Amygdala (tissue), 56 donors: ENCODE measurements at places on chromosomes 7 and 10.

DNA sequence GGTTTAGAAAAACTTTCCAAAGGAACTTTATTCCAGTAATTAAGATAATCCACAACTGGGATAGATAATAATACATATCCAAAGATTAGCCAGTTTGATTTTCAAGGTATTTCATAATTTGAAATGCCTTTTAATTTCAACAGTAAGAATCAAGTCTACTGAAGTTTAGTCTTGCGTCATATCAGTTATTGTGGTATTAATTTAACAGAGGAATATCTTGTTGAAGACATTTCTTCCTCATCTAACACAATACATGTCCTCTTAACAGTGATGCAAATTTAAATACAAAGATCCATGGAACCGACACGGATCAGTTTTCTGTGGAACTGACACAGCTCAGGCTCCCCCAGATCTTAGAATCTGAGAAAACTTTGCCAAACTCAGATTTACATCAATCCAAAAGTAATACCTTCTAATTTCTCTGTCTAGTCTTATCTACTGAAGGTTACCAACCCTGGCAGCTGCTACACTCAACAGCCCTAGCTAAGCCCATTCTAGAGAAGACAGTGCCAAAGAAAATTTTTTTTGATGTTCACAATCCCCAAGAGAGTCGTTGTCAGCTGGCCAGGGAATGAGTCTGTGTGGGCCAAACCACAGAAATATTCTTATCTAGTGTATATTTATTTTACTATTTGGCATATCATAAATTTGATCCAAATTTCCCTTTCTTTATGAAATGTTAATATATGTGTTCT is 365.2 kb upstream of the MEOX2 start:
- DNase-seq = no peak

- DNase-seq = no peak
Measured at GRCh38 chr10:30359373-30360206, 10.5 kb upstream of the MTPAP start.

DNA sequence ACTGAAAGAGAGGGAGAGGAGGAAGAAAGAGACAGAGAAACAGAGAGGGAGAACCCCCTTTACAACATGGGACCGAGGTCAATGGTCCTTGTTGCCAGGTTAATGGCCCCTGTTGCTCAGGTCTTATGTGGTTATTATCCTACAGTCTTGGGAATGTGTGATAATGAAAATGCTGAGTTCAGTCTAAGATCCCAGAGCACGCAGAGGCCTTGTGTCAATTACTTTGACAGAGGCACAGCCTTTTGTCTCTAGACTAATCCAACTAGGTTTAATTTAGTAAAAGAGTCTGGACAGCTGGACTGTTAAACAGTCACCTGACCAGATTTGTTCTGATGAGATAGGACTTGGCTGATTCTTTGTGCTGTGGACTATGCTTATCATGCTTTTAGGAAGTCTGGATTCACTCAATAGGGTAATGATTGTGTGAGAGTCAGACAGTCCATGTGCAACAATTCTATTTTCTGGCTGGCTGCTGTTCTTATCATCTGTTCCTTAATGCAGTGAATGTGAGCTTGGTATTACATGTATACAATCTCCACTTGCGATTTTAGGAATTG is 157.4 kb upstream of the MAGI2 start:
- no peak for DNase-seq

DNA sequence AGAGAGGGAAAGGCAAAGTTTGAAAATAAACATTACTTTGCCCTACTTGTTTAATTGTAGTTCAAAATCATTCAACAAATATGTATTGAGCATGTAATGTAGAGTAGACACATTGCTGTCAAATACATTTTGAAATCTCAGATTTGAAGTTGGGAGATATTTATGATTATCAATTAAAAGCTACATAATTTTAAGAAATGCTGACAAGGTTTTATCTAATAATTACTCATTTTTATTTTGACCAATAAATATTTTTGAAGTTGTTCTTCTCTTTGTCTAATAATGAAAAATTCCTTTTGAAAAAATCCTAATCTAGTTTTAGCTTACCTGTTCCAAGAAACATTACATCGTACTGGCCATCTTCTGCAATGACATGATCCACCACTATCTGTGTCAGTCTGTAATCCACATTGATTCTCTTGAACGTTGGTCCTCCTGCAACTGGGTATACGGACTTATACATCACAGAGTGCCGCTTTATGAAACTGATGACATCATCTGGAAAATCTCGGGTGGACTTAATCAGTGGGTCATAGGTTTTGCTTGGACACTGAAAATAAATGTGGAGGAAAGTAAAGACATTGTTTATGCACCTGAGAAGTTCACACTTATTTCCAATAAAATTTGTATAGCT is 164.7 kb downstream of the SEMA3D start:
- DNase-seq = no peak

DNA sequence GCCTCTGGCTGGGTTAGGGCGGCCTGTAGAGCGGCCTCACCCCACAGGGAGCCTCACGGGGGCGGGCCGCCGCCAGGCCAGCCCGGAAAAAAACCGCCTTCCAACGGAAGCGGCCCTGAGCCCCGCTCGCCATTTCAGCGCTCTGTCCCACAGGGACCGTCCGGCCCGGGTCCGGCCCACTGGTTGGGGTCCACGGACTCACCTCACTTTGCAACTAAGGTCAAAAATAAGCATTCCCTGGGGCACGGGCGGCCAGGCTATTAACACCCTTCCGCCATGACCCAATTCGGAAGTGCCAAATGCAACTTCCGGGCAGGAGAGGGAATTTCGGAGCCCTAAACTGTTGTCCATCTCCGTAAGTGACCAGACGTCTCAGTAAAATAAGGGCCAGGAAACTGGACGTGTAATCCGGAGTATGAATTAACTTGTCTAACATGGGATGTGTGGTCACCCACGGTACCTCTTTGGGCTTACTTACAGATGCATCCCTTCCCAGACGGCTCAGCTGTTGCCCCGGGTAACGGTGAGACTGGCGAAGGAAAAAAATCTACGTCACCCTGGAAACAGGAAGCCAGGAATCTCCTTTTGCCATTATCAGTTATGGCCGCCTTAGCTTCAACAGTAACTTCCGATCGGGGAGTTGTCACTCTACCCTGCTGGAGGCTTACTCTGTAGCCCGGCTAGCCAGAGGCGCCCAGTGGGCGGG is at the start of gene BBIP1:
Gene BBIP1 (minus strand): TSS at position 538 of the 706 bp plus-strand sequence. CDS start 1,023 bp downstream, outside the sequence.
- DNase-seq = no peak

DNA sequence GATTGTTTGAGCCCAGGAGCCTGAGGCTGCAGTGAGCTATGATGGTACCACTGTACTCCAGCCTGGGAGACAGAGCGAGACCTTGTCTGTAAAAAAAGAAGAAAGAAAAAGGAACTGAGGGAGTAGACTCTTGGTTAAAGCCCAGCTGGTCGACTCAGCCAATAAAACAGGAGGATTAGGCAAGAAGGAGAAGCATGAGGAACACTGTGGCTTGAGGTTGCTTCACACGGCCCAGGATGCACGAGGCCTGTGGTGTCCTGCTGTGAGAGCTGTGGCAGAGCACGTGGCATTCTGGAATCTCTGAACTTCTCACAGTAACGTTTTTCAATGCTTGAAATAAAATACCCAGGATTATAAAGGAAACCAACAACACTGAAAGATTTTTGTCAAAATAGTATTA is 93.3 kb downstream of the CUL2 start:
- DNase-seq = no peak

GRCh38 chr7:124444696-124445480 is 320.7 kb downstream of the GPR37 start:
- DNase-seq = no peak

- no peak for DNase-seq
Measured at GRCh38 chr10:124117511-124117785, 24.1 kb upstream of the CHST15 start.

GRCh38 chr10:60998932-60999331 is 54.9 kb upstream of the RHOBTB1 start:
- no peak for DNase-seq

GRCh38 chr7:138258197-138258559 is 181.9 kb downstream of the AKR1D1 start:
- DNase-seq = no peak

DNA sequence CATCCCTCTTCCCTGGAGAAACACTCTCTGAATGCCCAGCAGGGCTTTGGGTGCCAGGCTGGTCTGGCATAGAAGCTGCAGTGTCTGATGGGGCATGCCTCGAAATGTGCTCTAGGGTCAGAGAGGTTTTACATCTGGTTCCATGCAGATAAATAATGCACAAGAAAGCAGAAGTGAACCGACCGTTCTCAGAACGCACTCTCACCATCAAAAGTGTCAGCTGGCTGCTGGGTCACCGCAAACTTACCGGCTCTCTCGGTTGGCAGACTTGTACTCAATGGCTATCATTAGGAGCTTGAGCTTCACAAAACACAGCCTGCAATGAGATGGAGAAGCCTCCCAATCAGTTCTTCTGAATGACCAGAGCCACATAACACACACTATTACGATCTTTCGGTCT is 610.0 kb downstream of the KCNMA1 start:
- DNase-seq = no peak

GRCh38 chr10:11425296-11425610 is 186.2 kb downstream of the USP6NL start:
- DNase-seq = no peak
